ENCODE measurements at places on chromosomes 12 and 14.

- DNase-seq = no peak
Measured at GRCh38 chr14:76546426-76547221, 170.7 kb downstream of the ESRRB start.

DNA sequence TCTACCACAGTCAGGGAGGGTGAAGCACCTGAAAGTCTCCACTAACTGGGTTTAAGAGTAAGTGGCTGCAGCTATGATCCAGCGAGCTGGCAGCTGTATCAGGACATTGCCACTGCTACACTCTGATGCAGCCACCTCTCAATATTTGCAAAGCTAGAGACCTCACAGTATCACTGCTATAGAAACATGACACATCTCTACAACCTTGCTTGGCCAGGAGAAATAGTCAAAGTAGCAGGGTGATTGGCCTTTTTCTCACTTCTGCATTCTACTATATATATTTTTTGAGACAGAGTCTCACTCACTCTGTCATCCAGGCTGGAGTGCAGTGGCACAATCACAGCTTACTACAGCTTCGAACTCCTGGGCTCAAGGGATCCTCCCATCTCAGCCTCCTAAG, 9.3 kb upstream of the FMNL3 start:
- no peak for DNase-seq

GRCh38 chr12:80140005-80140404, 40.7 kb downstream of the OTOGL start:
- no peak for DNase-seq

- no peak for DNase-seq
Measured at GRCh38 chr14:23571701-23572523, 4.3 kb upstream of the AP1G2 start.

- no peak for DNase-seq
Measured at GRCh38 chr14:63277591-63278183, 41.0 kb downstream of the GPHB5 start.

- DNase-seq = no peak
Measured at GRCh38 chr12:114166362-114166761, 200.2 kb upstream of the RBM19 start.

- DNase-seq = no peak
Measured at GRCh38 chr12:116319898-116320621, 42.6 kb upstream of the MED13L start.

GRCh38 chr14:69755784-69756183, 11.2 kb upstream of the SRSF5 start:
- no peak for DNase-seq

GRCh38 chr14:71621980-71622605, 310.1 kb upstream of the RGS6 start:
- no peak for DNase-seq

DNA sequence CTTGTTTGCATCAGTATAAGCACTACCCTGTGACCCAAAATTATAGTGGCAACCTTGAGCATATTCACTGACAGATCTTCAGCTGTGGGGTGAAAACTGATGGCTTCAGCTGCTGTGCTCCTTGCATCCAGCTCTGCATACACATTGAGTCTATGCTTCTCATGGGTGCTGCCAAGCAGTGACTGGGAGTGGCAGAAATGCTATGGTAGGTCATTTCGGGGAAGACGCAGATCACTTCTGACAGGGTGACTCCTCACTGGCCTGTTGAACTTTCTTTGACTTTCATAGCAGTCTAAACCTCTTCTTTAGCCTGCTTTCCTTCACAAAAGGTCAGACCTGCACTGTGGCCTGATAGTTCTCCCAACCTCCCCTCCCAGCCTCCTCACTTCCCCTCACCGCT, 5.6 kb upstream of the ALDH1L2 start:
- no peak for DNase-seq

DNA sequence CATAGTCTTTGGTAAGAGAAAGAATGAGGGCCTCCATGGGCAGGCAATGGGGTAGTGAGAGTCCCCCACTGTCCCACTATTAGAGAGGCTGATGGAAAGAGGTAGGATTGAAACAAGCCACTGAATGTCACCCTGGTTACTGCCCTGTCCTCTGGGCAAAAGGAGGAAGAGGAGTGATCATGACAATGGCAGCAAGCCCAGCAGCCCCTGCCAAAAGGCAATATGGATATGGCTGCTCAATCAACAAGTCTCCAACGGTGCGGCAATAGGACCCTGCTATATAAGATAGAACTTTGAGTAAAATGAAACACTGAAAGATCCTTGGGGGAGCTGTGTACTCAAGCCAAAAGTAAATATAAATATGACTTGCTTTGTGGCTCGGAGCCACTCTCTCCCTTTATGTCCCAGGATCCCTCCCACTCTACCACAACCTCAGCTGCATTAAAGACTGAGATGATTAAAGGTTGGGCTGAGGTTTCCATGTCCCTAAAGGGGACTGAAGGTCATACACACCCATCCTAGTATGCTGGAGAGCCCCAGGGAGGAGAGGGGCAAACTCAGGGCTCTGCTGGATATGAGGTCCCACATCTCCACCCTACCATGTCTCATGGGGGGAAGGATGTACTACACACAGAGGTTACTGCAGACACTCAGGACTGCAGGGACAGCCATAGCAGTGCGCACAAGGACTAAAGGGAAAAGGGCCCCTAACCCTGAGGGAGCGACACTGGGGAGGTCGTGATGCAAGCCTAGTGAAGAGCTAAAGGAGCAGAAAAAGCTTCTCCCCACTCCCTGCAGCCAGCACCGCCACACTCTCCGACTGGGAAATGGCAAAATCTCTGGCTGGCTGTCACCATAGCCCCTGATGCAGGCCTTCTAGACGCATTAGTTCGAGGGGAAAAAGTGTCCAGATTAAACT, 5.9 kb downstream of the POMT2 start:
- no peak for DNase-seq

GRCh38 chr12:31353750-31354708, 28.1 kb upstream of the SINHCAF start:
- no peak for DNase-seq

GRCh38 chr14:28773861-28774691, 7.5 kb downstream of the FOXG1 start:
- no peak for DNase-seq

DNA sequence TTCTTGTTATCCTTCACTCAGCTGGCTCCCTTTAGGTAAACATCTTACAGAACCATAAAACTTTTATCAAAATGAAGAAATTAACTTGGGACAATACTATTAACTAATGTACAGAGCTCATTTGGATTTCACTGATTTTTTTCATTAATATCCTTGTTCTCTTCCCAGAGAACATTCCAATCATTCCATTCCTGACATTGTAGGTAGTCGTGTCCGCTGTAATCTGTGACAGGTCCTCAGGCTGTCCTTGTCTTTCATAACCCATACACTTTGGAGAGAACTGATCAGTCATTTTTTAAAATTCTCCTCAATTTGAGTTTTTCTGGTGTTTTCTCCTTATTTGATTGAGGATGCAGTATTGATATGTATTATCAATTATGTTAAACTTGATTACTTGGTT, 916.8 kb downstream of the GALC start:
- no peak for DNase-seq
